ENCODE measurements at places on chromosomes 12 and 14.

DNA sequence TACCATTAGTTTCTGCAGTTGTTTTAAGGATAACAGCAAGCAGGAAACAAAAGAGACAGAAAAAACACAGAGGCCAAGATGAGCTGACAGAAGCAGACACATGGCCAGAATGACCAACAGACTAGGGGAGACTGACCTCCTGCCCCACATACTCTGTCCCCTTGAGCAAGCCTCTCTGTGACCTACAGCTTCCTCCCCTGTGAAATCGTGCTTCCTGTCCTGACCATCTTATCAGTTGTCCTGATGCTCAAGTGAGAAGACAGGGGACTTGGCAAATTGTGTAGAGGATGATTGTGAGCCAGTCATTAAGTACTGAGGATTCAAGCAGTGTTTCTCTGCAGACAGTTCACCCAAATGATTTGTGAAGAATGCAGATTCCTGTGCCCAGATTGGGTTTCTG lies 229.0 kb downstream of the SLC41A2 start:
- no peak for DNase-seq

DNA sequence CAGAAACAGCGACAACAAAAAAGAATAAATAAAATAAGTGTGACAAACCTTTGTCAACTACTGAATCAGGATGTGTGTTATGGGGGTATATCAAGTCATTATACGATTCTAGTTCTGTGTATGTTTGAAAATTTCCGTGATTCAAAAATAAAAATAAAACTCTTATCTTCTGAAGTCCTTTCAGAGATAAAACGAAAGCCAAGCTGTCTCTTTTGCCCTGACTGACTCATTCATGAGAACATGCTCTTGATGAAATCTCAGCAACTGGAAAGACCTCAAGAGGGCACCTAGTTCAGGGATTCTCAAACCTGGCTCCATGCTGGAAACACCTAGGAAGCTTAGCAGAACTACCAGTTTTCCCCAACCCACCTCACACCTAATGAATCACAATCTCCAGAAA lies 9.2 kb downstream of the FOXN3 start:
- no peak for DNase-seq

DNA sequence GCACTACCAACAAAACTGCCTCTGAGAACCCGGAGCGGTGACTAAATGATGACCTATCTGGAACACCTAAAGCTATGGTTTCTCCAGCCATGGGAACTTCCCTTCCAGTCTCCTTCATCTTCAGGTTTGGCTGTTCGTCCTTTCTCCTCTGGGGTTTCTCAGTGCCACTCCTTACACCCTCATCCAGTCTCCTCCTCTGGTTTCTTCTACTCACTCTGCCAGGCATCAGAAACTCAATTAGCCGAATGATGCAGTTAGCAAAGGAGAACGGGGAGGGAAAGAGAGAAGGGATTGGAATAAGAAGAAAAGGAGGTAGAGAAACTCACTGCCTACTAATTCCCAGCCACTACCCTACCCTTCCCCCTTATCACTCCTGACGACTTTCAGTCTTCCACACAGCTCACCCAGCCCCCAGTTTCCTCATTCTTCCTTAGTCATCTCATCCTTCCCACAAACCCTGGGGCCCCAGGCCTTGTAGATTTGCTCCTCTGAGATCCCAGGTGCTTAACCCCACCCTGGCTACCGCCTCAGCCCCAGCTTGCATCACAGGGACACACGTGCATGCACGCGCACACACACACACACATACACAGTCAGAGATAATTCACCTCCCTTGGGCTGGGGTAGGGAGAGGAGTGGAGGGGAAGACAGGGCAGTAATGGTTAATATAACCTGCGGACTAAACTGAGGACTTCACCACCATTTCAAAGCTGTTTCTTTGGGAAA lies 13.0 kb downstream of the FGD6 start:
- DNase-seq, result no peak

GRCh38 chr12:123231931-123232330 lies 1.0 kb downstream of the MPHOSPH9 start:
- DNase-seq, result no peak

DNA sequence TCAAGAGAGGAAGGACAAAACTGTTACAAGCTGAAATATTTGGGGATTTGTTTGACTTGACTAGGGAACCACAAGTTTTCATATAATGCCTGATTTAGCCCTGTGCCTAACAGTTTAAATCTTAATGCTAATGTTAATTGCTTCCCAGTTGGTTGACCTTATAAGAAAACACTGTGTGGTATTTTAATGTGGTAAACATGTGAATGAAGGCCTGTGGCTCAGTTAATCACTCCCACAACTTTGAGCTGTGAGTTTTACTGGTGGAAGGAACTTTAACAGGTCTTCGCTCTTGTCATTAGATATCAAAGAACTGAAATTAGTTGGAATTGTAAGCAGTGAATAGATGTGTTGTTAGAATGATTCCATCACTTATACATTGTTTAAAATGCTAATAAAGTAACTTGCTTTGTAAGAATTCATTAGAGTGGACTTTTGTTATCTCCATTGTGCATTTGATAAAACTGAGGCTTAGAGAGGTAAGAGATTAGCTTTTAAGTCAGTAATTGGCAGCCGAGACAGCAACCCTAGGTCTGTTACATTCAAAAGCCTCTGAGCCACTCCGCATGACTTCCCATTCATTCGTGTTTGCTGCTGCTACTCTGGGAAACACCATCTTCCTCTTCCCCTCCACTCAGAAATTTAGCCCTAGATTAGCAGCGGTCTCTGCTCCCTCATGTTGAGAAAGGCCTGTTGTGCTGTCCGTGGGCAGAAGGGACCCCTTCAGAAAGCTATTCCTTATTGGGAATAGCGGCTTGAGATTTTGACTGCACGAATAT lies 1.0 kb upstream of the TBK1 start:
- DNase-seq, result no peak

- no peak for DNase-seq
Observed at GRCh38 chr12:89391726-89392336, 39.5 kb upstream of the DUSP6 start.

GRCh38 chr12:98653866-98654493 lies 8.9 kb downstream of the APAF1 start:
- DNase-seq, result no peak

GRCh38 chr14:25394791-25395391 lies 344.9 kb upstream of the STXBP6 start:
- DNase-seq, result no peak

DNA sequence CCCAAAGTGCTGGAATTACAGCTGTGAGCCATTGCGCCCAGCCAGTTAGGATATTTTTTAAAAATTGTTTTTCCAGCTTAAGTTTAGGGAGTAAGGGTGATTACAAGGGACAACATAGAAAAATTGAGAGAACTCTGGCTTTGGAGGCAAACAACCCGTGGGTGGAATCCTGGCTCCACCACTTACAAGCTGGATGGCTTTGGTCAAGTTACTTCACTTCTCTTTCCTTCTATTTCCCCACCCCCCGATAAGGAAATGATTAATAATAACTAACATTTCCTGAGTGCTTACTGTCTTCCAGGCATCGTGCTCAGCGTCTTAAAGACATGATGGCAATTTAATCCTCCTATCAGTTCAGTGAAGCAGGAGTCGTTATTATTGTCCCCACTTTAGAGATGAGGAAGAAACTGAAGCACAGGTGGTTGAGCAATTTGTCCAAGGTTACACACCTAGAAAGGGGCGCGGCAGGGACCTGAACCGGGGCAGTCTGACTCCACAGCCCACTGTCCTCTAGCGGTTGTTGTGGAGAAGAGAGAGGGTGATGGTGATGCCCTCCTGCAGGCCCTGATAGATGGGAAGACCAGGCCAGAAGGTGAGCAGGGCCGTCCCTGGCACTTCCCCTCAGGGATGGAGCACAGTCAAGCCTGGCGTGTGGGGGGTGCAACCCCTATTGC lies 16.7 kb upstream of the FAIM2 start:
- no peak for DNase-seq

DNA sequence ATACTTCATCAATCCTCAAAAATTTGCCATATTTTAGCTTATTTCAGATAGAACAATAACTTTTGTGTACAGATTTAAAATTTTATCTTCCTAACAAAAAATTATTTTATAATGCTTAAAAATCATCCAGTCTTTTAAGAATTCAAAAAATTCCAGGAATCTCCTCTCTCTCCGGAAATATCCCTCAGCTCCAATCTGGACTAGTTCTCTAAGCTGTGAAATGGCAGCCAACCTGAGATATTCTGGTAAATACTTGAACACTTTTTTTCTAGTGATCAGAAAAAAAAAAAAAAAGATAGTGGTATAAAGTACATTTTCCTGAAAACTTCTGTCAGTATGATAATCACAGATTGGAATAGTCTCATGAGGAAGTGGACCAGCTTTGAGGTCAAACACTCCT lies 57.6 kb downstream of the SSPN start:
- no peak for DNase-seq

Measured in stimulated activated CD8-positive, alpha-beta memory T cell treated with anti-CD3 and anti-CD28 coated beads, Interleukin-7, amount 100 ng/mL, for 48 hours (primary cell).